ENCODE measurements at places on chromosomes 3 and 15. TPM values are rescaled to one million over a fixed set of nuclear protein-coding genes. Genes with fewer than 3 reads are reported as not detected.

MAGEF1 gene
- 32.0 TPM for total RNA-seq

DNAJC17 gene
- 14.0 TPM for total RNA-seq

SSUH2 gene
- 0.49 TPM for total RNA-seq

ALG1L2 gene
- not detected for total RNA-seq
